Activated T-cell treated with anti-CD3 and anti-CD28 coated beads for 4 hours (primary cell): ENCODE measurements at places on chromosomes 5 and 9.

DNA sequence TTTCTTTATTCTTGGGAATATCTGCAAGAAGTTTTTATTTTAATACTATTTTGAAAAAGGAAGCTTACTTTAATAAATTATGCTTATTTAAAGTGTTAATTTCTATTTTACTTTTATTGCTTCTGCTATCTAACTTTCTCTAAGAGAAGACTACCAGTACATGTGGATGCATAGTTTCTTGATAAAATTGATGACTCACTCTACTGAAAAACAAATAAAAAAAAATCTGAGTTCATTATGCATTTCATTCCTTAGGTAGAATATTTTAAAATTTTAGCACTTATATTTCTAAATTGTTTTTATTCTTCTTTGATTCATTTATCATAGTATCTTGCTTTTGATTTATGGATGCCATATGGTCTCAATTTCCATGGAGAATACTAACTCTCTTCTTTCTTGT lies 217.9 kb downstream of the TAF11L14 start:
- DNase-seq = no peak

GRCh38 chr5:175547842-175548241 lies 69.5 kb downstream of the SFXN1 start:
- no peak for DNase-seq

GRCh38 chr9:110641293-110641692 lies 27.3 kb upstream of the MUSK start:
- DNase-seq = no peak

- DNase-seq = no peak
Observed at GRCh38 chr9:125121146-125121545, 22.2 kb downstream of the SCAI start.

DNA sequence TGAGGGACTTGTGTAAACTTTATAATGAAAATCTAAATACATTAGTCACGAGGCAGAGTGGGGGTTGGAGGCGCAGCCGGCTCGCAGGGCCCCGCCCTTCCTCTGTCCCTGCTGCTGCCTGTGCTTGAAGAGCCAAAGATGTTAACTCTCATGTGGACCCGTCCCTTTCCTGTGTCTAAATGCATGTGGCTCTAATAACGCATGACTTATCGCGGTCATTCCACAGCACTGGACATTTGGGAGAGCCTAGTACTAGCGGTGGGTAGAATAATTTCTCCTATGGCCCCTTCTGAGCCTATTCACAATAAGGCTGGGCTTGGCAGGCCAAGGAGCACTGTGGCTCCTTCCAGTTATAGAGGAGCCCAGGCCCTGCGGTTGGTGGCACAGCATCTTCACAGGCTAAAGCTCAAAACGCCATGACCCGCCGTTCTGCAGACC lies 82.3 kb upstream of the SIMC1 start:
- DNase-seq = no peak

DNA sequence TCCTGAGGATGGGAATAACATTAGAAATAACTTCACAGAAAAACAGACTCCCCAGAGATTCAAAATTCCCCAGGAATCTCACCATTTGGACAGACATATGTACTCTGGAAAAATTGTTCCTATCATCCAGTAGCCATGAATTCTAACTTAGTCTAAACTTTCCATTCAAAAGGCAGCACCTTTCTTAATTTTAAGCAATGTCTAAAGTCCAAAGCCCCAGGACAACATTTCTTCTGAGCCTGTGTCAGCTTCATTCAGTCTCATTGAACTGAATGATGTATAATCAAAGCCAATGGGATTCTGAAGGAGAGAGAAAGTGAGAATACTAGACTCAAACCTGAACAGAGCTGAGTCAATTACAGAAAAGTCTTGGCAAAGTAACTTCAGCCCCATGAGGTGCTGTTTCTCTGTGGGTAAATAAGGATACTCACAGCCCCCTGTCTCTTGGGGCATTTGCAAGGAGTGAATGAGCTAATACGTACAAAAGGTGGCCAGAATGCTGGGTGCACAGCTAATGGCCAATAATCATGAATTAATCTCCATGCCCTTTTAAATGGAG lies 140.6 kb downstream of the SEMA5A start:
- no peak for DNase-seq

- DNase-seq = no peak
Observed at GRCh38 chr9:16044579-16044881, 491.7 kb downstream of the CCDC171 start.

GRCh38 chr5:134070725-134071613 lies 43.5 kb upstream of the TCF7 start:
- DNase-seq = no peak

GRCh38 chr5:175443514-175444059 lies 395 bp downstream of the DRD1 start:
- no peak for DNase-seq

DNA sequence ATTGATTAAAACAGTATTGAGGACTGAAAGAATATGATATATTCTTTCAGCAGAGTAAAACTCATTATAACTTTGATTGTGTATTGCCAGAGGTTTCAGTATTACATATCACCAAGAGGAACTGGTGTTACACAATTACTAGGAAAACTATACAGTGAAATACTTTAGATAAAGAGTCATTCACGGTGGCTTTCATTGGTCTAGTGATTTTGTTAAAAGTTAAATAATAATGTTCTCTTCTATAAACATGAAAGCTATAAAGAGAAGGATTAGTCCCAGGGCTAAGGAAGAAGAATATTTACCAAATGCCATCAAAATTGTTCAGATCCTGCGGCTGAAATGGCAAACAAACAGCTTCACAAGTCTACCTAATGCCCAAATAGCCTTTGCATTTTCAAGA lies 306.2 kb downstream of the SEMA5A start:
- no peak for DNase-seq

GRCh38 chr9:93092251-93092991 lies 3.6 kb upstream of the CARD19 start:
- DNase-seq = no peak

DNA sequence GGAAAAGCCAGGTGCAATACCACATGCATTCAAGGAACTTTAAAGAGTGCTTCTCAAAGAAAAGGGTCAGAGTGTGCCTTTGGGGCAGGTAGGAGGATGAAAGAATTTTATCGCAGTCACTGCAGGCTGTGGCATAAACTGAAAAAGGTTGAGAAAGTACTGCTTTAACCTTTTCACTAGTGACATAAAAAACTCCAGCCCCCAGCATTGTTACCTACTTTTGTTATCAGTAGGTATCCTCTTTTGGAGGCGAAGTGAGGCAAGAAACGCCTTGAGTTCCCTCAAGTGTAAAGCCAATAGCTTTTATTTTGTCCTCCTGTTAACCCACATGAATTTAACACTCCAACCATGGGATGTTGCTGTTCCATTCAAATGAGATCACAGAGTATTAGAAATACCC lies 64.7 kb upstream of the CHD1 start:
- no peak for DNase-seq

GRCh38 chr5:162209005-162209605 lies 141.5 kb downstream of the GABRG2 start:
- DNase-seq = no peak

GRCh38 chr5:27472000-27472763 lies 433.8 kb upstream of the CDH9 start:
- no peak for DNase-seq

- no peak for DNase-seq
Observed at GRCh38 chr5:139562847-139563246, 1.7 kb downstream of the UBE2D2 start.

DNA sequence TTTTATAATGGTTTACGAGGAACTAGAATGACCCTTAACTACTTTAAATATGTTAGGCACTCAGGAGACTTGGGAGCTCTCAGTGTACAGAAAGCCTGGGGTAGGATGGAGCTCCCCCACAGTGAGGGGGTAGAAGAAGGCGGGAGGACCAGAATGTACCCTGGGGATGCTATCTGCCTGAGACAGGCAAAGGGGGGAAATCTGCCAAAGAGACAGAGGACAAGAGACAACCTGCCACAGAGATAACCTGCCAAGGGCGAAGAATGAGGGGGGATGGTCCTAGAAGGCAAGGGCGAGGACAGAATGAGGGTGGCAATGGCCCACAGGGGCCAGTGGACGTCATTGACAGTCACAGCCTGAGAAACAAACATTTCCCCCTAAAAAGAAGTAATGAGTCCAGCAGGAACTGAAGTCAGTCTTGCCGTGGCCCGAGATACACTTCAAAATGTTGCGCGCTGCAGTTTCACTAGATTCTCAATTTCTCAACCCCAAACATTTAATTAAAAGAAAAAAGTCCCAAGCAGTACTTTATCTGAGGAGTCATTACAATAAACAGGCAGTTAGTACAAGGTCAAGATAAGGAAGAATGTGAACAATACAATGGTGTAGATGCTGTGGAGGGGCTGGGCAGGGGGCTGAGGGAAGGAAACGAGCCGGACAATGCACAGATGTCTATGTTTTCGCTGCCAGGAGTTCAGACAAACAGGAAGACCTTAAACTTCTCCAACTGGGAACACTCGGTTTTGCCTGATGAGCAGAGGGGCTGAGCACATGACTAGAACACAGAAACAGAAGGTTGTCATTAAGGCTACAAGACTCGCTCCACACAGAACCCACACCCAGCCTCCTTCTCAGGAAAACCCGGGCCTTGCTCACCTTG lies 125.0 kb downstream of the LHFPL2 start:
- DNase-seq = no peak

GRCh38 chr5:80676706-80677105 lies 21.9 kb upstream of the DHFR start:
- DNase-seq = no peak

DNA sequence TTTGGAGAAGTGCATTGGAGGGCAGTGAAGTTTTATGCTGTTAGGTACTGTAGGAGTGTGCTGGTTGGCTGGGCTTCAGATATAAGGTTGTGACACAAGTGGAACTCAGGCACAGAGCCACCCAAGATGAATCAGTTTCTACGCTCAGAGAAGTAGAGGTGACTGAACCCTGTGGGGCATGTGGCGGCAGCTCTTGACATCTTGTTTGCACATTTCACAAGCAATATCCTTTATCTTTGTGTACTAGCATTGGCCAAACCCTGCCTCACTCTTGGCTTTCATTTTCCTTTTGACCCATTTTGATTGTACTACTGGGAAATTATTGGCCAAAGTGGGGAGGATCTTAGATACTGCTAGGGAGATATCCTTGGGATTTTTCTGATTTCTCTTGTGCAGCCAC lies 110.0 kb downstream of the PSAT1 start:
- DNase-seq = no peak

- DNase-seq = no peak
Observed at GRCh38 chr5:69268899-69269298, 34.2 kb downstream of the CDK7 start.

DNA sequence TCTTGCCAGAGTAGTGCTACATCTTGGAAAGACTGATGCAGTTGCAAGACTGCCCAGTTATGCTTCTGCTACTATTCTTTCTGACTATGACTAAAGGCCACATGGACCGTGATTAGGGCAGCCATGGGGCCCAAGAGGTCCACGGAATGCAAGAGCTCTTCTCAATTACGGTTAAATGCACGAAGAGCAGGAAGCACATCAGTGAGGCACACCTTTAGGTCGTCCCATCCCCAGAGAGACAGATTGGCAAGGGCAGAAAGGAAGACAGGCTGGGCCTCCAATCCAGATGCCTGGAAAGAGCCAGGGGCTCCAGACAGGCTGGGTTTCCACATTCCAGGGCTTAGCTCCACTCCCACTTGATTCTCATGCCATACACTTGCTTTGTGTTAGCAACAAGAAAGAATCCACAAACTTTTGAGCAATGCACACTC lies 132.3 kb upstream of the SLIT3 start:
- DNase-seq = no peak

- no peak for DNase-seq
Observed at GRCh38 chr5:119270121-119270565, 85.7 kb upstream of the TNFAIP8 start.

DNA sequence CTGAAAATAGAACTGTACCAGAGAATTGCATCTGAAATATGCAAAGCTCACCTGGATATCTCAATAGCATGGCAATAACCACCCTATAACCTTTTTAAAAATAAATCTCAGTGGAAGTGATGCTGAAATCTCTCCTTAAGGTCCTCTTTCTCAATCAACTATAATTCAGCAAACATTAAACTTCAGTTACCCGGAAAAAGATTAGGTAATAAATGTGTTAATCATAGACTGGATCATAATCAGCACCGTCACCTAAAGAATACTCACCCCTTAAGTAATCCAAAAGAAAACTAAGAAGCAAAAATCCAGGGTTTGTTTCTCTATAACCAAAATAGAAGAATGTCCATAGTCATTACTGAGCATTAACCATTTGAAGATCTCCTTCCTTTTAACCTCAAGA lies 44.3 kb upstream of the DENND4C start:
- DNase-seq = no peak

DNA sequence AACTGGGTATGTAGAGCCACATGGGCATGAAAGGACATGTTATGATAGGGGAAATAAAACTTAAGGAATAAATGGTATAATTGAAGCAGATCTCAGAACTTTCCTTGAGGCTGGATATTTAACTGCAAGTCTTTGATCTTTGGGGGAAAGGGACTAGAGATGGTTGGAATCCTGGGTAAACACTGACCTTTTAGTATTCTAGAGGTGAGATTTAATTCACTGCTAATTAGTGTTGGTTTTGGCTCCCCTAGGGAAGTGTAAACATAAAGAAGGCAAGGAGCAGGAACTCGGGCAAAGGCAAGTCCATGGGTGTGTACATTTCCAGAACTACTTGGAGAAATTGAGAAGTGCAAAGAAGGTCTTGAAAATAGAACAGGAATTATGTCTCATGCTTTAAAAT lies 16.6 kb downstream of the NIM1K start:
- DNase-seq = no peak

DNA sequence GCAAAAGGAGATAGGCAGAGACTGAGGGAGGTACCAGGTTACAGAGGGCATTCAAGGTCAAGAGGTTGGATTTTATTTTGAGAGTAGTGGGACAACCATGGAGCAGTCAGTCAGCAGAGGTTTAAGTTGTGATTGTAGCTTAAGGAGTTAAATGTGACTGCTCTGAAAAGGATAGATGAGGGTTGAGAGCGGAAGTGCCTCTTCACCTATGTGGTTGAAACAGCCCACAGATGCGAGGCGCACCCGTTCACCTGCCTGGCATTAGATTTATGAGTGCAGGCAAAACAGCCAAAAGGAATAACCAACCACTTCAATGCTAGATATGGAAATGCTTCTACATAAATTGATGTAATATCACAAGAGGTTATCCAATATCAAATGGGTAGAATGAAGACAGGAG lies 8.4 kb downstream of the ZNF474 start:
- no peak for DNase-seq

- no peak for DNase-seq
Observed at GRCh38 chr9:130532426-130533080, 46.8 kb upstream of the FUBP3 start.

- DNase-seq = no peak
Observed at GRCh38 chr9:77960356-77961153, 71.1 kb downstream of the GNAQ start.
